Stimulated activated CD8-positive, alpha-beta memory T cell treated with anti-CD3 and anti-CD28 coated beads, Interleukin-15, amount 100 ng/mL, for 1 hour (primary cell): ENCODE measurements at places on chromosomes 16 and 17.

DNA sequence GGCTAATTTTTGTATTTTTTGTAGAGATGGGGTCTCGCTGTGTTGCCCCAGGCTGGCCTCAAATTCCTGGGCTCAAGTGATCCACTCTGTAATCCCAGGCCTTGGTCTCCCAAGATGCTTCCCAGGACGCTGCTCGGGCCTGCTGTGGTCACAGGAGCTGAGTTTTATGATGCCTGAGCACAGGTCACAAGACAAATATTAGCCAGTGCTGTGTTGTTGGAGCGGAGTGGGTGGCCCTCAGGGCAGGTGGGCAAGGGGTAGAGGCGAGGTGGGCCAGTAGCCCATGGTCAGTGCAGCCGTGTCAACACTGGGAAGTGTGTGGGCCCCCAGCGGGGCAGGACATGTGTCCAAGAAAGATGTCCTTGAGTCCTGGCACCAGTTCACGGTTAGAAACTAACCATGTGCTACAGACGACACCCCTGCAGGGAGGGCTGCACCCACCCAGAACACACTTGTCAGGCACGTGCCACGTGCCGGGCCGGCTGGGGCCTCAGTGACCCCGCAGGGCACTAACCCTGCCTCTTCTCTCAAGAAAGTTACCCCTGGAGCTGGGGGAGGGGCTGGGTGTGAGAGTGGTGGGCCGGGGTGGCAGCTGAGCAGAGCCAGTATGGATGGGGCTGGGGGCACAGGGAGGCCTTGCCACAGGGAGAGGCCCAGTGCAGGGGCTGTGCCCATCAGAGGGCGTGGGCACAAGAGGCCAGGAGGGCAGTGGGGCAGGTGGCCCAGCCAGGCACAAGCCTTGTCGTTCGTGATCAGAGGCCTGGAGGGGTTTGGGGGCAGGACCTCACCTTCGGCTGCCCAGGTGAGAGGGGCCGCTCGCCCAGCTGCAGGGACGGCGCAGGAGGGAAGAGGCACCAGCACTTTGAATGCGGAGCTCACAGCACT, 103.1 kb upstream of the CHMP6 start:
- no peak for DNase-seq

GRCh38 chr17:47275245-47275984, 21.8 kb downstream of the ITGB3 start:
- DNase-seq = no peak

- DNase-seq = no peak
Measured at GRCh38 chr16:11105038-11105903, 150.7 kb downstream of the SOCS1 start.

DNA sequence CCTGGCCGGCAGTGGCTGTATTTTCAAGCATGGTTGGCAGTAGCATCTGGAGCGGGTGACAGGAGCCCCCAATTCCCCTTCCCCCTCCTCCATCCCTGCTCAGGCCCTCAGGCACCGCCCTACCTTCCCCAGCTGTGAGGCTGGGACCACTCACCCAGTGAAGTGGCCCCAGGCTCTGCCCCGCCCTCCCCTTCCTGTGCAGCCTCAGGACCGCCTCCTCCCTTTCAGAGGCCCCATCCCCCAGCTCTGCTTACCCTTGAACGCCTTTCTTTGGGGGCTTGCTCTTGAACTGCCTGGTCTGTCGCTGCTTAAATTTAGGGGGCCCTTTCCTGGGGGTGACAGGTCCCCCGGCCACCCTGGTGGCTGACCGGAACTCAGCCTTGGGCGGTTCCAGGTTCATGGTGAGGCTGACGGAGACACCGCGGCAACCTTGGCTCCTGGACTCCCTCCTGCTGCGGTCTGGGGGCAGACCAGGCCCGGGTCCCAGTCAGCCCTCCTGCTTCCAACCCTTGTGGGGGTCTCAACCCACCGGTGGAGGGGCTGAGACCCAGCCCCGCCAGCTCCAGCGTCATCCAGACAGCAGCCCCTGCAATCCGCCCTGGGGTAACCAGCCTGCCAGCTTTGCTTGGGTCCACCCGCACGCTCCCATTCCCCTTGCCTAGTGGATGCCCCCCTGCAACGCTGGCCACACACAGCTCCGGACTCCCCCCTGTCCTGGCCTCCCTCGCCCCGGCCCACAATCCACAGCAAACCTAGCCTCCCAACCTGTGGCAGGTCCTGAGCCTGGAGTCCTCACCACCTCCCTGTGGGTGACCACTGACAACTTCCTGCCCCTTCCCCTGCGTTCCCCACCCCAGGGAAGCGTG, 3.2 kb downstream of the PDE6G start:
- DNase-seq = no peak

GRCh38 chr17:45366691-45367090, 49.9 kb upstream of the MAP3K14 start:
- no peak for DNase-seq

- no peak for DNase-seq
Measured at GRCh38 chr16:56732366-56732765, 2.4 kb downstream of the NUP93 start.

DNA sequence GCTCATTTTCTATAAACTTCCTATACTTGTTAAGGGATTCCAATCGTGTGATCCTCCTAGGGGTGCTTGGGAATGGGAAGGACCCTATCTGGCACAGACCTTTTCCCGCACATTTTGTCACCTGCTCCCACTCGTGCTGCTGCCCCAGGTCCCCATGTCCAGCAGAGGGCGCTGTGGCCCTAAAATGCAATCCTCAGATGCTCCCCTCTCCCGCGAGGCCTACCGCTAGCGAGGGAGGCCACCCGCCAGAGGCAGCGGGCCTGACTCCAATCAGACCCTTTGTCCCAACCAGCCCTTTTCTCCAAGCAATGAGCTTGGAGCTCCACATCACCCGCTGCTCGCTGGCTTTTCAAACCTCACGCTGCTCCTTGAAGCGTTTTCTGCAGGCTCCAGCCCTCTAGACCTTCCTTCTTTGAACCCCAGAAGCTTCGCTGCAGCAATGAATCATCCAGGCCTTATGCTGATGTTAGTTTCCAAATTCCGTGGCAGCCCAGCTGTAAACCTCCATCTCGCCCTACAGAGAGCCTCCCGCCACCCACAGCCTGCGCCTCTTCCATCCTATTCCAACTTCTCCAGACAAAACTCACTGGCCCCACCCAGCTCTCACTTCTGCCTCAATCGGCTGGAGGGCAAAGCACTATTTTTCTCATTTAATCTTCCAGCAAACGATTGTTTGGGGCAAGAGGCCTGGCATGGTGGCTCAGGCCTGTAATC, 23.6 kb upstream of the FZD2 start:
- DNase-seq = peak; percentile 77

GRCh38 chr16:86928523-86929011, 350.2 kb downstream of the FOXL1 start:
- DNase-seq = no peak

DNA sequence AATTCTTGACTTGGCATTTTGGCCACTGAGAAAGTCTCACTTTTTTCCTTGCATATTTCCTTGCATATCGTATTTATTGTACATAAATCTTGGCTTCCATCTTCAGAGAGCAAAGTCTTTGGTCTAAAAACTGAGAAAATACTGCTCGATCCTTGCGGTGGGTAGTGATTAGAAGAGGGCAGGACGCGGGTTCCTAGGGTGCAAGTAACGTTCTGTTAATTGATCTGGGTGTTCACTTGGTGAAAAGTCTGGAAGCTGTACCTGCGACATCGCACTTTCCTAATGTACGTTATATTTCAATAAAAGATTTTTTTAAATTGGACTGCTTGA, 758 bp upstream of the UBALD2 start:
- DNase-seq = no peak

DNA sequence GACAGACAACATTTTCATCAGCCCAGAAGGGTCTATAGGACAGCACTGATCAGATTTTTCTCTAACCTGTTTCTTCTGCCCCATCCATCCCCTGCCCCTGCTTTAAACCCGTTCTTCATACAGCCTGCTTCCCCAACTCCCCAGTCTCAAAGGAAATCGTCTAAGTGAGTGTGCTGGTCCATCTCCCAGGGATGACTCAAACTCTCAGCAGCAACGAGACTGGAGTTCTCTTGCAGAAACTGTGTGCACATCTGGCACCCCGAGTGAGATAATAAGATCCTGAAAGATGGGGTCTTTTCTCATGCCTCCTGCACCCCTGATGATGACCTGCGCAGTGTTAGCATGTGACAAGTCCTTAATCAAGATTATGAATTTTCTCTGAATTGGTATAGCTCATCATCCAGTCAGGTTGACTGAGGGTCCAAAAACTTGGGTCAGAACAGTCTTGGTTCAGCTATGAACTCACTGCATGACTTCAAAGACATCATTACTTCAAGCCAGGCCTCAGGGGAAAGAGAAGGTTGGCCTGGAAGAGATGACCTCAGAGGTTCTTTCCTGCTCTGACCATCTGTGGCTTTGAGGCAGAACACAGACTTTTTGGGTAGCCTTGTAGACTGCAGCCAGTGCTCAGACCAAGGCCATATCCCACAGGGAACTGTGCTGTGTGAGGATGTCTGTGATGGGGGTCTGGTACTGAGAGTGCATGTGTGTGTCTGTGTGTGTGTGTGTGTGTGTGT, 117.9 kb downstream of the SPACA3 start:
- DNase-seq = no peak

DNA sequence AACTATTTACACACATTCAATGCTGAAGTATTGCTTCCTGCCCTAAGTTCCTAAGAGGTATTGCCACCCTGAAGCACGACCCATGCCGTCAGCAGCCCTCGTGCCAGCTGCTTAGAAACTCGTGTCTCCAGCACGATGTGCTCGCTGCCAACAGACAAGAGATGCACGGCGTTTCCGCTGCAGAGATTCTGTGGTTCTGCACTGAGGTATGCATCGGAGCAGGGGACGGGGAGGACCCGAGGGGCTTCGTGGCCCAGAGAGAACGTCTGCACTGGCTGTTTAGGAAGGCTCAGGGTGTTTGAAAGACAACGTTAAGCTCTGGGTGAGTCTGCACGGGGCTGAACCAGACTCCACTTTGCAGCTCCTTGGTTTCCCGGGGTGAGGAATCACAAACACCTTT, 82.7 kb upstream of the CREBBP start:
- peak; percentile 11 for DNase-seq

GRCh38 chr16:86338403-86339115, 171.8 kb upstream of the FOXF1 start:
- no peak for DNase-seq

DNA sequence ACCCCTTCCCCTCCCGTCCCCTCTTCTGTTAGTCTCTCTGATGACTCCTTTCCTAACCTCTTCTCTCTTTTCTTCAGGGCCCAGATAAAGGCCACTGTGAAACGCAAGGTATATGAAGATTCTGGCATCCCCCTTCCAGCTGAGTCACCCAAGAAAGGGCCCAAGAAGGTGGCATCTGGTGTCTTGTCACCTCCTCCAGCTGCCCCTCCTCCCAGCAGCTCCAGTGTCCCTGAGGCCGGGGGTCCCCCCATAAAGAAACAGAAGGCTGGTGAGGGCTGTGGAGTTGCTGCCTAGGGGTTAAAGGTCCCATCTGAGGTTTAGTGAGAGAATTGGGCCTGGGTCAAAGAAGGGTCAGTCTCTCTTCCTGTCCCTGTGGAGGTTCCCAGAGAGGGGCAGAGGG, 4.0 kb downstream of the RNASEK start:
- DNase-seq = no peak

DNA sequence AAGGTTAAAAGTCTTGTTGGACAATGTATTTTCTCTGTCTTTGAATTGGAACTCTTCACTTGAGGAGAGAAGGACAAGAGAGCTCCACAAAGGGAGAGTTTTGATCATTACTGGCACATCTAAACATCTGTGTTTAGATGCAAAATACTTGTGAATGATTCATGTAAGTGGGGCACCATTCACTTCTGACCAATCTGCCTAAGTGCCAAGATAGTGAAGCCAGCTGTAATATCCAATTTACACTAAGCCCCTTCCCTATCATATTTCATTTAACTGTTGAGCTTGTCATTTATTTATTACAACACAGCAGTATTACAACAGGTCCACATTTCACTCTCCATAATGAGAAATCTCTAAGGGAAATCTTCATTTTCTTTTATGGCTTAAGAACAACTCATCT, 832.3 kb upstream of the GOT2 start:
- DNase-seq = no peak

DNA sequence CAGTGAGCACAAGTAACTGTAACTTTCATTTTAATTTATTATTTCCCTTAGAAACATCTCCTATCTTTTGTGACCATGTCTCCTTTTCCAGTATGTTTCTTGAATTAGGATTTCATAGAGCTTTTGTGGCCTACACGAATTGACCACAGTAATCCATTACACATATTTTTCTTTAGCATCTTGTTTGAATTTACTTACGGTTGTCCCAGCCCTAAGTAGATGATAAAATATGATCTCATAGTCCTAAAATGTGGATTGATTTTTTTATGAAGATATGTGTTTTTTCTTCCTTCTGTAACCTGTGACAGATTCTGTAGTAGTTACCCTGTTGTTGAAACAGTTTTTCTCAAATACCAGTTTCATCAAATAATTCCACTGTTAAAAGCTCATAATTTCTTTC, 61.5 kb downstream of the NF1 start:
- DNase-seq = no peak

- no peak for DNase-seq
Measured at GRCh38 chr17:80786470-80786869, 205.2 kb upstream of the CHMP6 start.

- DNase-seq = no peak
Measured at GRCh38 chr17:64572682-64573154, 65.9 kb downstream of the CEP95 start.
